Stimulated activated CD4-positive, alpha-beta T cell treated with anti-CD3 and anti-CD28 coated beads, Interleukin-4, amount 100 ng/mL, for 24 hours (primary cell): ENCODE measurements at places on chromosomes 3 and 15.

DNA sequence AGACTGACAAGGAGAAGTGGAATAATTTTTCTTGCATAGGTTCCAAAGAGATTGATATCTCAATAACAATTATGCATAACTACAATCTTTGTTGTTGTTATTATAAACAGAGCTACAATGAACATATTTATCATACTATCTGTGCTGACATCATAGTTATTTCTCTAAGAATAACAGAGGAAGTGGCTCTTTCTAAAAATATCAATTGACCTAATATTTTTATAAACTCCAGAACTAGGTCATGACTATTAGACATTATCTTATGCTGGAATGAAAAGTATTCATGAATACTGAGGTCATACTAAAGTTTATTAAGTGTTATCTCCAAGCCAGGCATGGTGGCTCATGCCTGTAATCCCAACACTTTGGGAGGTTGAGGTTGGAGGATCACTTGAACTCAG, 114.1 kb downstream of the DCLK3 start:
- DNase-seq: no peak

GRCh38 chr3:124243177-124243859, 251.4 kb upstream of the ROPN1 start:
- DNase-seq: no peak

DNA sequence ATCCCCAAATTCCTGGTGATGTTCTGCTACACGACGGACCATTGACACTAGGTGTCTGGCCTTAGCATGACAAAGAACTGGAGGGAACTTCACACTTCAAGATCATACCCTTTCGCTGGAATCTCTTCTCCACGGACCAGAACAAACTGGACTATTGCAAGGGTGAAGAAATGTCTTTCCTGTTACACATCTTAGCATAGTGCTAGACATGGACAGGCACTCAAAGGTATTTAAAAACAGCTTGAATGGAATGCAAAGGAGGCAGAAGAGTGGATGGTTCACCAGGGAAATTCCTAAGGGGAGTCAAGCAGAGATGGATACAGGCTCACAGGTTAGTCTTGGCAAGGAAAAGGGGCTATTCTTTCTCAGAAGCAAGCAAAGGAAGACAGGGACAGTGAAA, 33.5 kb upstream of the PDZRN3 start:
- no peak for DNase-seq

- no peak for DNase-seq
These were observed 412.7 kb downstream of the CNTN4 start for GRCh38 chr3:2511356-2511755.

DNA sequence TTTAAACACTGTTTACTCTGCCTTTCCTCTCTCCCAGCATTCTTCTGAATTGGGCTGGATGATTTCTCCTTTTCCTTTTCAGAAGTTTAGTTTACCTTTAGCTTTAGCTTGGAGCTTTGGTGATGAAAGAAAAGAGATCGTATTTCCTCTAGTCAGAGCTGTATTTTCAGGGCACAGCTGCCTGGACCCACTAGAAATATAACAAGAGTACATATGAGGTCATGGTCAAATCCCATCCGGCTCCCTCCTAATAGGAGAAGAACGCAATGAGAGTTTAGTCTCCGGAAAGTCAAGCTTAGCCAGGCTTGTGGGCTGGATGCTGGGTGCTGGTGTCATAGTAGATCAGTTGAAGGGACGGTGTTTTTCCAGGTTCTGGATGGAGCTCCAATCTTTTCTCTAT, 177.1 kb upstream of the PFN2 start:
- DNase-seq: no peak
